Gastroesophageal sphincter (tissue), 4 donors: ENCODE measurements at places on chromosomes 6 and 20.

DNA sequence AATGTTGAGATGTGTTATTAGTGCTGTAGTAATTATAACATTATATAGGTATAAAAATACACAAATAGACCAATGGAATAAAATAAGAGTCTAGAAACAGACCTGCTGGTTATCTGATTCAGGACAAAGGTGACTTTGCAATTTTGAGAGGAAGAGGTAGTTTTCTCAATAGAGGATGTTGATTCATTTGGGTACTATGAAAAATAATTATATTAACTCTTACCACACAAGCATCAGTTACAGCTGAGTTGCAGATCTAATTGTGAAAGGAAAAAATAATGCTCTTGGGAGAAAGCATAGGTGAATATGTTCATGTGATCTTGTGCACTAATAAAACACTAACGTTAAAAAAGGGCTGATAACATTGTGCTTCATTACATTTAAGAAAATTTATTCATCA is 103.0 kb downstream of the BCKDHB start:
- ATAC-seq = no peak

GRCh38 chr6:37615564-37616340 is 81.9 kb downstream of the MDGA1 start:
- no peak for ATAC-seq

- no peak for ATAC-seq
Observed at GRCh38 chr6:140636908-140637402, 1262.5 kb upstream of the CITED2 start.

DNA sequence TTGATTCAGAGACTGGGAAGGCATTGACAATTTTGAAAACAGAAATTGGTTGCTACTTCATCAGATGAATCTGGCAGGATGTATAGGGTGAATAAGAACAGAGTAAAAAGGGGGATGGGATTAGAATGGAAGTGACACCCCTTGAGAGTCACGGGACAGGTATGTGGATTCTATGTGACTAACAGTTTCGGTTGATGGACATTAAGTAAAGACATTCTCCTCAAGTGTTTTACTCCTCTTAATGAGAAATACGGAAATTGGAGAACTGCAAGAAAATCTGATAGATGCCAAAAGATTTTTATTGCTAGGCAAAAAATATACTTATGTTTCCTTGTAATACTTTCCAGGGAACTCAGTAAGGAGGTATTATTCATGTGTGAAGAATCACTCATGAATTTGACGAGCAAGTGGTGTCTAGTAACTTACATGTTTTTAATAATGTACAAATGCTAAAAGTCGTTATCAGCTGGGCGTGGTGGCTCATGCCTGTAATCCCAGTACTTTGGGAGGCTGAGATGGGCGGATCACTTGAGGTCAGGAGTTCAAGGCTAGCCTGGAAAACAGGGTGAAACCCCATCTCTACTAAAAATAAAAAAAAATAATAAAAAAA is 135.8 kb downstream of the KIF16B start:
- no peak for ATAC-seq

DNA sequence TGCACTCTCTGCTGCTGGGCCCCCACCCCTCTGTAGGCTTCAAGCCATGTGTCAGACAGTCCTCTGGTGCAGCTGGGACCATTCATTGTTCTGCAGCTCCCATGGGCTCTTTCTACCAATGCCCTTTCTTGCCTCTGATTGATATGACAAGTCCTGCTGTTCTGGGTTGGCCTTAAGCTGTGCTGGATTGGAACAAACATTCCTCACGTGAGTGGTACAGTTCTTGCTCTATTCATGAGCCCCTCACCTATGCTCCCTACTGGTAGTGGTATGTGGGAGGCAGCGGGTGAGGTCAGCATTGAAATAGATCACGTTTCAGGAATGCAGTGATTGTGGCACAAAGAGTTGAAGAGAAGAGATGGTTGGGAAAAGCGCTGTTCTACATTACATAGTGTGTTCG is 48.8 kb upstream of the RALY start:
- ATAC-seq = no peak

GRCh38 chr6:41199552-41200246 is 1.2 kb downstream of the TREML2 start:
- no peak for ATAC-seq

GRCh38 chr6:152905551-152906299 is 77.1 kb downstream of the FBXO5 start:
- no peak for ATAC-seq

DNA sequence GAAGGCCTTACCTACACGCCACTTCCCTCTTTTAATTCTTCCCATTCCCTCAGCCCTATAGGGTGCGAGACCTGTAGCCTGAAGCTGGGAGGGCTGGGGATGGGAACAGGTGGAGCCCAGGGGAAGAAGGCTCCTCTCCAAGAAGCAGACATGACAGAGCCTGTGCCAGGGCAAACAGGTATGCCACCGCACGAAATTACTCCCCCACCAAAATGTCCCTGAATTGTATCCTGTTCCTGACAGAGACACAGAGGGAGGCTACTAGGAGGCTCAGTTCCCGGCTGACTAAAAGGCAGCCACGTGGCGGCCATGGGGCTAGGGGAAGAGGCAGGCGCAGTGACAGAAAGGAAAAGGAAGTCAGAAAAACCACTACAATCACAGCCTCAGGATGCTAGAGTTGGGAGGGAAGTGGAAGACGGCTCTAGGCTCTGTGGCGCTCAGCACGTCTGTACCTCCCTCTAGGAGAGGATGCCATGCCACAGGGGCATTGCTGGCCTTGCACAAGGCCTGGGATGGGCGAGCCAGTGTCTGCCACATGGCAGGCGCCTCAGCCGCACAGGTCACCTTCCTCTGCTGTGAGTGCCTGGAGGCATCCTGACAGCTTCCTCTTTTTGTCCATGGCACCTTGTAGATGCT is 27.7 kb downstream of the TFEB start:
- ATAC-seq = no peak

DNA sequence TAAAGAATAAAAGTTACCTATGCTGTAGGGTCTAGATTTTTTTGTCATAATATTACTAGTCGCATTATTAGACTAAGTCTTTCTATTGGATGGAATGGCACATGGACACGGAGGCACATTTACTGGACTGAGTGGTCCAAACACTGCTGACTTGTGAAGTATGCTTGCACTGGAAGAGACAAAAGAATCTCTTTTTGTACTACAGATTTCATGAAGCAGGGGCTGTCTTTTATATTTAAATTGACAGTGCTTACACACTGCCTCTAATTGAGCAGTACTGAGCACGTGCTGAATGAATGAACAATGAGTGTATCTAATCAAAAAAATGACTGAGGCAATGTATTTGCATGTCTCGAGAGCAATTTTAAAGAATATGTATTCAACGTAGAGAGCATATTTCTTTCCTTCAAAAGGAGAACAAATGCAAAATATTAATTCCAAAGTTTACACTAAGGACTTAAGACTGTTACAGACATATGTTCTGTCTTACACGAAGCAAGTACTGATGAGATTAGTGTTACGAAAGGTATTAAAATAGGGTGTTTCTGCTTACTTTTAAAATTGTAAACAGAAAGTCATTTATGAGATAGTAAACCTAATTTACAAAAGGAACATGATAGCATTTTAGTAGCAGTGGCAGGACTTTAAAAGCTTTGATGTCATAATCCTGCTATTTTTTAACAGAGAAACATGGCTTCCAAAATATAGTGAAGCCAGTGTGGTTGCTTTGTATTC is 8.3 kb downstream of the ELOVL2 start:
- ATAC-seq = no peak

- no peak for ATAC-seq
Observed at GRCh38 chr20:11003341-11003740, 329.5 kb upstream of the JAG1 start.

- no peak for ATAC-seq
Observed at GRCh38 chr20:51446230-51446629, 96.3 kb downstream of the NFATC2 start.

GRCh38 chr6:157613011-157613522 is 210.0 kb upstream of the SNX9 start:
- ATAC-seq = no peak

DNA sequence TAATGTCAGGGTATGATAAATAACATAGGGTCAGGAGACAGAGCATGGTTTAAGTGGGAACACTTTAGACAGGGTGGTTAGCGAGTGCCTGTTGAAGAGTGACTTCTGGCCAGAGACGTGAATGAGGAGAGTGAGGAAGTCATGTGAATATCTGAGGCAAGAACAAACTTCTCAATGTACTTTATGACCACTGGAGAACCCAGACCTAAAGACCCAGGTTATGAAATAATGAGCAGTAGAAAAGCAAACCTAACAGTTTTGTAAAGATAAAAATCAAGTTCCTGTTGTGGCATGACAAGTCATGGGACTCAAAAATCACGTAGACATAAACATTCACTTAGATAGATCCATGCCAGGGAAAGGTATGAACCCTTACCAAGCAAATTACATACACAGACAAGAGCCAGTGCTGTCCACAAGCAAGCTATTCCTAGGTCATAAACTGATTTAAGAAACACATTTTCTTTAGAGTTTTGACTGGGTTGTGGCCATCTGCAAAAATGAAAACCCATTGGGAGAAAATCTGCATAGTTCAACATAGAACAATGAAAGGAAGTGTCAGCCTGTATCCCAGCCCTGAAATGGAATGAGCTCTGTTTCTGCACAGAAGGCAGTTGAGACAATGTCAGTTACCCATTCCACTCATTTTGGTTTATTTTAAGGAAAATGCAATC is 2.2 kb upstream of the MYCT1 start:
- no peak for ATAC-seq

- no peak for ATAC-seq
Observed at GRCh38 chr20:11076434-11077105, 402.8 kb upstream of the JAG1 start.

- ATAC-seq = no peak
Observed at GRCh38 chr20:42531508-42531961, 658.2 kb downstream of the PTPRT start.

- ATAC-seq = no peak
Observed at GRCh38 chr6:105263685-105264610, 84.1 kb upstream of the POPDC3 start.

DNA sequence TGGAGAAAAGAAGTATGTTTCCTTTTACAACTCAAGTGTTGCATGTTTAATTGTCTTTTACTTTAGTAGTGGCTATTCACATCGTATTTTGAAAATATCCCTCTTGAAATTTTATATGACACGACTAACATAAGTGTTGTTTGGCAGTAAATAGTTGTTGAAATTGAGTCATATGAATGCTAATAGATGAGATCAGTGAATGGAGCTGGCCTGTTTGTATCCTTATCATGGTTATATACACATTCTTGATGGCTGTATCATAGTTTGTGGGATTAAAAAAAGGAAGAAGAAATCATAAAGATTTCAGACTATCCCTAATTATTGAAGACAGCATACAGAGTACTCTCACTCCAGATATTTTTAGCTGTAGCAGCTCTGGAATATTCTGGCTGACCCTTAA is 8.2 kb upstream of the RAE1 start:
- ATAC-seq = no peak

GRCh38 chr6:20463396-20463795 is 61.7 kb downstream of the E2F3 start:
- no peak for ATAC-seq

- ATAC-seq = no peak
Observed at GRCh38 chr20:50116368-50116999, 3.5 kb upstream of the UBE2V1 start.

GRCh38 chr6:324729-325125 is 32.4 kb downstream of the DUSP22 start:
- ATAC-seq = no peak

GRCh38 chr20:50750145-50750671 is 18.8 kb downstream of the PARD6B start:
- no peak for ATAC-seq

GRCh38 chr20:32522526-32522775 is 62.7 kb downstream of the NOL4L start:
- no peak for ATAC-seq

DNA sequence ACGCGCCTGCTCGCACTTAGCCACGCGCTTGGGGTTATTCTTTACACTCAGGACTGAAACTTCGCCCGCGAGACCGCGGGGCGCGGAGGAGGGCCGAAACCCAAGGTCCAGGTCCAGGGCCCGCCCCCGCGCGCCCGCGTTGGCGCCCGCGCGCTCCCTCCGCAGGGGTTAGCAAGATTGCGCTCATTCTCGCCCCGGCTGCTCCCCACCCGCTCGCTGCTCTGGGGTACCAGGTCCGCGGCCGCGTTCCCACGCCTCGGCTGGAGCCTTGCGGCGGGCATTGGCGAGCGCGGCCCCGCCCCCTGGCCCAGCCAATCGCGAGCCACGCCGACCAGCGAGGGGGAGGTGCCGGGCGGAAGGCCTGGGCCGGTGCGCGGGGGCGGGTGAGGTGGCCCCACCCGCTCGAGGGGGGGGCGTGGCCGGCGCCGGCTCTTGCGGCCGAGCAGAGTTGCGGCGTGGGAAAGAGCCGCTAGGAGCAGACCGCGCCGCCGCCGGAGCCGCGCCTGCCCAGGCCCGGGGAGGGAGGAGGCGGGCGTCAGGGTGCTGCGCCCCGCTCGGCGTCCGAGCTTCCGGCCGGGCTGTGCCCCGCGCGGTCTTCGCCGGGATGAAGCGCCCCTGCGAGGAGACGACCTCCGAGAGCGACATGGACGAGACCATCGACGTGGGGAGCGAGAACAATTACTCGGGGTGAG is at the start of gene HEY2:
Gene HEY2, plus strand, starts transcription at position 460 of the 692 bp plus-strand sequence. Its CDS starts 145 bp downstream, at position 605.
- peak; percentile 95 for ATAC-seq

DNA sequence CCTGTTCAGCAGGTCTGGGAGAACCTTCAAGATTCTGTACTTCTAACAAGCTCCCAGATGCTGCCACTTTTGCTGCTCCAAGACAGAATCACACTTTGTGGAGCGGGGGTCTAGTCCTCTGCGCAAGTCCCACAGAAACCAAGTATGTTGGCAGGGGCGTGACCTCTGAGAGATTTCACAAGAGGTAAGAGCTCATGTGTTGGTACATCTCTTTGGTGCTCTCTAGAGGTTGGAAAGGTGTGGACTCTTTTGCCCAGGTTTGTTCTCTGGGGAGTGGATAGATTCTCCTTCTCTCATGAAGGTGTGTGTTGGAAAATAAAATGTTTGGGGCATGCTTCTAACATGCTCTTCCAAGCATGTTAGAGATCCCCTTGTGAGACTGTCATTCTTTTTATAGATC is 340.9 kb upstream of the IRAK1BP1 start:
- ATAC-seq = no peak

GRCh38 chr6:121222656-121223055 is 111.6 kb downstream of the TBC1D32 start:
- no peak for ATAC-seq

DNA sequence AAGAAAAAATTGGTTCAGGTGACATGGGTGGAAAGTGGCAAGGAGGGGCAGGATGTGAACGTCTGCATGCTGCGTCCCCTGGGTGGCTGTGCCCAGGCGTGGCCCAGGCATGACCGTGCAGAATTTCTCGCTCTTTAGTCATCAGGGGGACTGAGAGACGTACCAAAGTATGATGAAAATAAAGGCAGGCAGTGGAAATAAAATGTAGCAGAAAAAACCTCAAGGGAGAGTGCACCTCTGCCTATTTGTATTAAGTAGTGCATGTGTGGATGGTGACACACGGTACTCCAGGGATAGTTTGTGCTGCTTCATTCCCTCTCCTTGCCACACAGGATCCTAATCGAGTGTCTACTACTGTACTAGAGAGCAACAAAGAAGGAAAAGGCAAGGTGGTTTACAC is 81.1 kb downstream of the ATP9A start:
- ATAC-seq = no peak

- ATAC-seq = peak; percentile 27
Observed at GRCh38 chr20:58596750-58597248, 54.3 kb upstream of the STX16 start.
